Stimulated activated CD4-positive, alpha-beta T cell treated with anti-CD3 and anti-CD28 coated beads, TNF-alpha, amount 100 ng/mL, for 48 hours (primary cell): ENCODE measurements at places on chromosomes 16 and 17.

DNA sequence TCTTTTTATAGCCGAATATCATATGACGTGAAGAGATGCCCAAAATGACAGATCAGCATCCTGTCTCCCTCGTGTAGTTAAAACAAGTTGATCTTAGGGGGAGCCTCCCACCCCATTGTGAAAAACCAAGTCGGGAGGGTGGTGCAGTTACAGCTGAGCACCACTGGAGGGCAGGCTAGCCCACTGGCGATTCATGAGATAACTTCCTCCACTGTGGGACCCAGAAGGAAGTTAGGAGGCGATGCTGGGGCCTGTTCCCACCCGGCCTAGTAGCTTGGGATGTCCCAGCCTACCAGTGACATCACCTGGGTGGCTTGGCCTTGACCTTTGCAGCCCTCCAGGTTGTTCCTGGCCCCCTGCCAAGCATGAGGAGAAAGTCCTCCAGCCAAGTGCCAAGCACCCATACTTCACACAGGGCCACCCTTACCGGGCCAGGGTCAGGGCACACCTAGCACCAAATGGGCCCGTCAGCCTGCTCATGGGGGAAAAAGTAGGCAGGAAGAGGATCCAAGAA, 8.1 kb upstream of the CPNE2 start:
- DNase-seq, result peak; percentile 38

GRCh38 chr17:47246120-47246519, 7.5 kb upstream of the ITGB3 start:
- no peak for DNase-seq

DNA sequence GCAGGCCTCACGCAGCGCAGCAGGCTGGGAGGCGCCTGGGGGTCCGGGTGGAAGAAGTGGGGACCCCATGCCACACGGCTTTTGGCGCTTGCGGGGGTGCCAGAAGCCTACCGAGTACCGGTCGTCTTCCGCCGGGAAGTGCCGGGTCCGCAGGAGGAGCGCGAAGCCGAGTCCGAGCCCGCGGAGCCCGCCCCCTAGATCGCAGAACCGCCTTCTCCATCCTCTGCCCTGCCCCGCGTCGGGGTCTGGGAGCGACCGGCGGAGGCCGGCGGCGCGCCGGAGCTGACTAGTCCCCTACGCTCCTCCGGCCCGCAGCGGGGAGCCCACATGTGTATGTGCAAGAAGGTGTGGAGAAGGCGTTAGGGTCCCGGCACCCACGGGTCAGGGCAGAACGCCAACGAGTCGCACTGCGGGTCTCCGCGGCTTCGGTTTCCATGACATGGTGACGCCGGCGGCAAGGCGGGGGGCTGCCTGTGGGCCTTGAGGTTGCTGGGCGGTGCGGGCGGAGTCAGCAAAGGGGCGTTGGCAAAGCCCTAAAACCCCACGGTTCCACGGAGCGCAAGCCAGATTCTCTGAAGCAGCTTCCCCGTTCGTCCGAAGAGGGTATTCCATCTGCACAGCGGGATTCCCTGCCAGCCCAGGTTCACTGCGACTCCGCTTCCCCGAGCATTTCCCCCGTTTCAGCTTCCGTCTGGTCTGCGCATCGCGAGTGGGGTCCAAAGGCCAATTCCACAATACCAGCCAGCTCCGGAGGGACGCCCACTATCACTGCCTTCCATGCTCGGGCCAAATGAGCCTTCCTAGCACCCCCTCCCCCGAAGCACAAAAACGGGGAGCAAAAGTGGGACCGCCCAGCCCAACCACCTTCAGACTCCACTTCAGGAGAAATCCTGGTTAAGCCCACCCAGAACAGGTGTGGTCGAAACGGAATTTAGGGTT, 2.3 kb upstream of the LHX1 start:
- DNase-seq, result no peak

GRCh38 chr16:1002399-1003166, 21.0 kb downstream of the SOX8 start:
- peak; percentile 78 for DNase-seq

DNA sequence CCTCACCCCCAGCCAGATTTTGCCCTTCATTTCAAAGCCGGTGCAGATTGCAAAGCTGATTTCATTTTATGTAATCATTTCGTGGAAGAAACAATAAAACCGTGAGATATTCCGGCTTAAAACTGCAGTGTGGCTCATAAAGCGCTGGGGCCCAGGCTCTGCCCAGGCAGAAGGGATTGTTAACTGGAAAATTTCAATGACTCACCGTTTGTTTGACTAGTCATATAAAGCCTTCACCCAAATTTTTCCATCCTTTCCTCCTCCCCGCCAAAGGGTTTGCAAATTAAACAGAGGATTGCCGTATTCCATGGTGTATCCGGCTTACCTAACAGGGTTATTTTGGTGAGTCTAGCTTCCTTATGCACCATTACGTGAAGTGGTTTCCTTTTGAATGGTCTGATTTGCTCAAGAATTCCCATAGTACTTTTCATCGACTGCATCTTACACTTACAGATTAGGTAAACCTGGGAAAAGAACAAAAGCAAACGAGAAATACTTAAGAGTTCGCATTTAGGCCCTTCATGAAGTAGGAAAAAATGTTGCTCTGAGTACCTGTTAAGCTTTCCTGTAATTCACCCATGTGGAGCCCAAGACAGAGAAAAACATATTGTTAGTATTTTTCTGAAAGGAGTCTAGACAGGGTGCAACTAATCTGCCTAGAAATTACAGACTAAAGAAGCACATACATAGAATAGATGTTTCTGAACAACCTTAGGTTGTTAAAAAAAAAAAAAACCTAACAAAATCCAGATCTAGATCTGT, 949 bp upstream of the GSPT1 start:
- no peak for DNase-seq

- DNase-seq, result no peak
These were observed 879 bp downstream of the SLFN5 start for GRCh38 chr17:35243561-35244340.
